ENCODE measurements at places on chromosomes 4 and X.

DNA sequence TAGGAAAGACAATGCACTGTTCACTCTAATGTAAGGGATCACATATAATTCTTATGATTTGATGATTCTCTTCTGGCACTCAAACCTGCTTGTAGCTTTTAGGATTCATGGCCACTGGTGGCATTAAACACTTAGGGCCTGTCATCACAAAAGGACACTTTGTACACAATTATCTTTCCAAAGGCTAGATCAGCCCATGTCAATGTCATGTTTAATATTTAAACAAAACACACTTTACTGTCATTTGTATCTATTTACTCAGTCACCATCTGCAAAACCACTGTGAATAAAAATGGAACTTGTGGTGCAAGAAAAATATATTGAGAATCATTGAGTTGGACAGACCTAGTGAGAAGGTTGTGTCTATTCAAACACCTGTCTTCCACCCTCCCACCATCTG is 83.6 kb upstream of the TTC29 start:
- no peak for DNase-seq

DNA sequence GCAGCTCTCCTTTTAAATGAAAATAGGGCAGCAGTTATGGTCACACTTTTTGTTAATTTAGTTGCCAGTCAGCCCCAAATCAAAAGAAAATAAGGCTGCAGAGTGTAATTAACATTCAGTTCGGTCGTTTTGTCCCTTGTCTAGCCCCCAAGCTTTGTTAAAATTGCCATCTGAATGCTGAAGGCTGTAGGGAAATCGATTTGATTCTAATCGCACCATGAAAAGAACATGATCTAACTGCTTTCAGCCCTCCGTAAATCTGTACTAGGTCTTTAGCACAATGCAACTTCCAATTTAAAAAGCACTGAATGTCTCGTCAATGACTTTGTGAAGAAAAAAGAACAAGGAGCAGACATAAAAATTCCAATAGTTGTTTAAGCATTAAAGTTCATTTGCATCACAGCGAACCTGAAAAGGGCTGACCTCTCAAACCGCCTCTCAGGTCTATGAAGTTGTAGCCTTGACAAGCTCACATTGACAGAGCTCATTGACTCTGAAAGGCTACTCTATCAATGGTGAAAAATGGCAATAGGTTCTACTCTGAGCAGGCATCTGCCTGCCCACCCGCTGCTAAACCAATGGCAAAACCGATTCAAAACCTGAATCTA is 48.9 kb downstream of the CHIC2 start:
- DNase-seq, result peak; percentile 57

DNA sequence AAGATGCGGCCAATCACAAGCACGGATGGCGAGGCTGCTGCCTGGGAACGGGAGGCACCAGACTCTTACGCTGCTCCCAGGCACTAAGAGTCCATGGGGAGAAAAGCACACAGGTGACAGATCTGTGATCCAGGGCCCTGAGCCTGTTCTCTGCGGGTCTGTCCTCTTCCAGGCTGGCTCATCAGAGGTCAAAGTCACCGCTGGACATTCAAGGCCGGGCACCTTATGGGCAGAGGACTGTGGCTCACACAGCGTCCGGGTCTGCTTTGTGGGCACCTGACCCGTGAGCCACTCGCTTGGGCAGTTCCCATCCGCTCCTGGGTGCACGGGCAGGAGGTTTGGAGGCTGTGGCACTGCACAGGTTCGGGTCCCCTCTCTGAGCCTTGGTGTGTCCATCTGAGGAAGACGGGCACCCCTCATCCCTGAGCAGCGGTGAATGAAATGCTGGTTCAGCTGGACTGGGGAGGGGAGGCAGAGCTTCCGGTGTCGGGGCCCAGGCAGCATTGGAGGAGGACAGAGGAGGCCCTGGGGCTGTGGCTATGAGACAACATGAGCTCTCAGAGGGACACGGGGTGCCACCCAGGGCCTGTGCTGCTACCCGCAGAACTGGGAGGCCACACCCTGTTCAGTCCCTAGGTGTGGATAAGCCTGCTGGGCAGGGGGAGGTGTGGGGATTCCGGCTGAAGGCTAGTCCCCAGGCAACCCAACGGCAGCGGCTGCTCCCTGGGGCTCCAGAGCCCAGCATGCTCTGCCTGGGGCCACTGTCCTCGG is 61.2 kb upstream of the AFAP1 start:
- DNase-seq, result peak; percentile 50

DNA sequence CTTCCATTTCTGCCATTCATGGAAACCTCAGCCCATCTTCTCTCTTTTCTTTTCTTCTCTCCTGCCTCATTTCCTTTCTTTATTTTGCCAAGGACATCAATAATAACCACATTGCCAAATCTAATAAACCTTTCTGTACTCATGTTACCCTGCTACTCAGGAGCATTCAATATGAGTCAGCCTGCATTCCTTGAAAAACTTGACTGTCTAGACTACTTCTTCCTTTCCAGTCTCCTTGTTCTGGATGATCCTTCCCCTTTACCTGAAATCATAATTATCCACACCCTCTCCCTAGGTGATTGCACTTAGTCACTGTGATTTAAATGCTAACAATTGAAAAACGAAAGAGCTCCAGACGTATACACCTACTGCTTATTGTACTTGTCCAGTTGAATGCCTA is 253.2 kb upstream of the CENPE start:
- DNase-seq, result no peak

DNA sequence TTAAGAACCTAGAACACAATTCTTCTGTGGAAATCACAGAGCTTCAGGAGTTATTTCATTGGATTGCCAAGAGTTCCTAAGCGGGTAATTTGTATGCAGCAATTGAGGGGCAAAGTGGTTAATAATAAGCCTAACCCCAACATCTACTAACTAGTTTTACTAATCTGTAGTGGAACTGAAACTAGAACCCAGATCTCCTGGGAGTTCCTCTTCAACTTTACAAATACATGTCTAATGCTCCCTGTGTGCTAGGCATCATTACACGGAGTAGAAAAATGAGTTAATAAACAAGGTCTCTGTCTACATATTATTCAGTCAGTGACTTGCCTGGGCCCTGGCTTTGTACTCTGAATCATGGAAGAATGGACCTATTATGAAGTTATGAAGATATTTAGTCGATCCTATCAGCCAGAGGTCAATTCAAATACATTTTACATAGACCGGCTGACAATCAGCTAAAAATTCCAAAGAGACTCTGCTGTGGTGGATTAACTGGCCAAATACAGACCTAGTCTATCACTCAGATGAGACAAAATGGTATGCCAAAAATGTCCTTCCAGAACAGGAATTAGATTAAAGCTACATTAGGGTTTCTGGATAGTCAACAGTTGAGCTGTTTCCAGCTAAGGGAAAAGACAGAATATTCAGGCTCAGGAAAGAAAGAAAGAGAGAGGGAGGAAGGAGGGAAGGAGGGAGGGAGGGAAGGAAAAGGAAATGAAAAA is 326.0 kb downstream of the FBXW7 start:
- DNase-seq, result no peak
